ENCODE measurements at places on chromosomes 3 and 15.

- no peak for DNase-seq
These were observed 134.1 kb downstream of the LRRK1 start for GRCh38 chr15:101053261-101053660.

- DNase-seq = no peak
These were observed 41.3 kb downstream of the CHDH start for GRCh38 chr3:53804697-53805462.

- DNase-seq = peak; percentile 85
These were observed 72.6 kb upstream of the ZBED2 start for GRCh38 chr3:111667621-111668239.

GRCh38 chr3:14289590-14290461 lies 111.2 kb downstream of the LSM3 start:
- DNase-seq = no peak

DNA sequence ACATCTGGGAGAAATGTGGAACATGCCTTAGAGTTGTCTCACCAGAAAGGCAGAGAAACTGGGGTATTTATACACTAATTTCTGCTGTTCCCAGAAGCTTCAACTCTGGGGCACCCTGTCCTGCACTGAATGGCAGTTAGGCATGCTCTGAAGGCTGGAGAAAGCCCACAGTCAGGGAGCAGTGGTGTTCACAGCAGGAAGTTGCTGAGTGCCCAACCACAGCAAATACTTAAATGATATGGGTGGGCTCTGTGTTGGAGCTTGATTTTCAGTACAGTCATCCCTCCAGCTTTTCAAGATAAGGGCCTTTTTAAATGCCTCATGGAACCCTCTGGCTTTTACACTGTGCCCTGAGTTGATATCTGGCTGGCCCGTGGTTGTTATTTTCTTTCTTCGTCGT lies 38.7 kb upstream of the RASGRF1 start:
- DNase-seq = no peak

Data from CD4-positive, alpha-beta T cell treated with Interleukin-4 for 1 hour (primary cell).